Thymus (tissue), 14 donors: ENCODE measurements at places on chromosomes 1 and 21. TPM values are rescaled to one million over a fixed set of nuclear protein-coding genes. Genes with fewer than 3 reads are reported as not detected.

- no peak overlapping the region for H3K4me3 ChIP-seq
- H3K36me3 ChIP-seq, result peaks cover 51% of the 10 kb centered on the region
- no peaks in the 10 kb centered on the region for H3K27me3 ChIP-seq
Observed at GRCh38 chr1:58660105-58660504, 39.8 kb downstream of the MYSM1 start.

- H3K27ac ChIP-seq, result no peak overlapping the region
- H3K4me1 ChIP-seq, result no peaks in the 10 kb centered on the region
- no peaks in the 10 kb centered on the region for H3K27me3 ChIP-seq
Observed at GRCh38 chr1:15489052-15489736, 13.3 kb downstream of the CELA2B start.

- no peak for DNase-seq
- H3K27me3 ChIP-seq, result no peaks in the 10 kb centered on the region
- no peak overlapping the region for H3K4me3 ChIP-seq
- H3K4me1 ChIP-seq, result no peaks in the 10 kb centered on the region
Observed at GRCh38 chr21:44526096-44526997, 13.6 kb downstream of the KRTAP10-1 start.

GRCh38 chr1:24020025-24020424, 39.9 kb upstream of the SRSF10 start:
- H3K36me3 ChIP-seq, result no peaks in the 10 kb centered on the region
- no peaks in the 10 kb centered on the region for H3K27me3 ChIP-seq
- DNase-seq, result no peak
- no peak overlapping the region for H3K4me3 ChIP-seq
- no peaks in the 10 kb centered on the region for H3K4me1 ChIP-seq
- no peak overlapping the region for H3K27ac ChIP-seq

GRCh38 chr1:76103034-76103433, 28.5 kb downstream of the ST6GALNAC3 start:
- no peaks in the 10 kb centered on the region for H3K4me1 ChIP-seq
- no peaks in the 10 kb centered on the region for H3K36me3 ChIP-seq
- DNase-seq, result no peak
- no peaks in the 10 kb centered on the region for H3K27me3 ChIP-seq

DNA sequence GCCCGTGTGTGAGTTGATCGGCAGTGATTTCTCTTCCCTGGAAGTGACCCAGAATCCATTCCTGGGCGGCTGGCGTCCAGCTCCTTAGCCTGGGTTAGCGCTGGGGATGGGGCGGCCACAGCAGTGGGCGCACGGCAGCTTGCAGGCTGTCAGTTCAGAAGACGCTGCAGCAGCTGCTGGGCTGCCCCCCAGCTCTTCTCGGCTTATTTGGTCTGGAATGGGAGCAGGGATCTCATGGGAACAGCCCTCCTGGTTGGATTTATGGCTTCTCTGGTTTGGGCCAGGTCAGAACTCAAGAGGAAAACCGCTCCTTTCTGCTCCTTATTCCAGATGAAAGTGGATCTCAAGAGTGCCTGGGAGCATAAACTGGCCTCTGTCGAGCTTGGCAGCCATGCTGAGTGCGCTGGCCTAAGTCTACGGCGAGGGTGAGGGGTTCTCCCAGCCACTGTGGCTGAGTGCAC, 148.2 kb downstream of the PRDM16 start:
- no peaks in the 10 kb centered on the region for H3K27me3 ChIP-seq
- no peaks in the 10 kb centered on the region for H3K36me3 ChIP-seq
- DNase-seq, result no peak
- no peak overlapping the region for H3K4me3 ChIP-seq
- no peak overlapping the region for H3K27ac ChIP-seq
- H3K4me1 ChIP-seq, result peaks cover 7% of the 10 kb centered on the region

- H3K27me3 ChIP-seq, result no peaks in the 10 kb centered on the region
- H3K4me3 ChIP-seq, result no peak overlapping the region
- no peaks in the 10 kb centered on the region for H3K4me1 ChIP-seq
- no peaks in the 10 kb centered on the region for H3K36me3 ChIP-seq
Observed at GRCh38 chr1:179996099-179996498, 41.5 kb downstream of the CEP350 start.

- no peak overlapping the region for H3K4me3 ChIP-seq
- no peaks in the 10 kb centered on the region for H3K4me1 ChIP-seq
- DNase-seq, result no peak
- no peak overlapping the region for H3K27ac ChIP-seq
- H3K36me3 ChIP-seq, result no peaks in the 10 kb centered on the region
Observed at GRCh38 chr1:82538876-82539275, 738.1 kb downstream of the ADGRL2 start.

- no peaks in the 10 kb centered on the region for H3K36me3 ChIP-seq
- H3K27ac ChIP-seq, result no peak overlapping the region
- no peak overlapping the region for H3K4me3 ChIP-seq
- DNase-seq, result no peak
- peaks cover under 1% of the 10 kb centered on the region for H3K4me1 ChIP-seq
- no peaks in the 10 kb centered on the region for H3K27me3 ChIP-seq
Observed at GRCh38 chr1:158813164-158813563, 18.0 kb upstream of the MNDA start.

The HSD3B1 gene
- 0.09 TPM for total RNA-seq

The FCGR3A gene
- 9.0 TPM for total RNA-seq

The CFHR4 gene
- total RNA-seq, result 0.19 TPM

The NR1I3 gene
- not detected for total RNA-seq

The SPRR4 gene
- not detected for total RNA-seq

The DEPDC1 gene
- 15.5 TPM for total RNA-seq

The LIN28A gene
- under 0.01 TPM for total RNA-seq
